ENCODE measurements at places on chromosomes 5 and 9.

- DNase-seq = no peak
These were observed 121.1 kb upstream of the SMIM23 start for GRCh38 chr5:171664489-171664888.

- DNase-seq = no peak
These were observed 561 bp downstream of the SEC61B start for GRCh38 chr9:99222416-99223270.

DNA sequence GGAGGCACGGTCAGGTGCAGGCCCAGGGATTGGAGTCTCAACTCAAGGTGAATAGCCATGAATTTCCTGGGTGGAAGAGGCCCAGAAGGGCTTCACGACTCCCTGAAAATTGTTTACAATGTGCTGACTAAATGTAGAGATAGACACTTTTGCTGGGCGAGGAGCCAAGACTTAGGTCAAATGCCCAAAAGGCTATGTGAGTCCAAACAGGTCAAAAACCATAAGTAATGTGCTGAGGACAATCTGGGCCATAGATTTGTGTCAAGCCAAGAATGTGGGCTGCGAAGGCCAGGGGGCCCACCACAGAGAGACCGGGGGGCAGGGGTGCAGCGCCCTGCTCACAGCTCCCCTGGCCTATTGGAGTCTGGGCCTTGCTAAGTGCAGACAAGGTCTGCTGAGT, 197.8 kb downstream of the HSPA4 start:
- DNase-seq = no peak

- DNase-seq = no peak
These were observed 16.0 kb downstream of the NR2F1 start for GRCh38 chr5:93599001-93599379.

GRCh38 chr9:93536167-93536566, 40.2 kb upstream of the PHF2 start:
- no peak for DNase-seq

DNA sequence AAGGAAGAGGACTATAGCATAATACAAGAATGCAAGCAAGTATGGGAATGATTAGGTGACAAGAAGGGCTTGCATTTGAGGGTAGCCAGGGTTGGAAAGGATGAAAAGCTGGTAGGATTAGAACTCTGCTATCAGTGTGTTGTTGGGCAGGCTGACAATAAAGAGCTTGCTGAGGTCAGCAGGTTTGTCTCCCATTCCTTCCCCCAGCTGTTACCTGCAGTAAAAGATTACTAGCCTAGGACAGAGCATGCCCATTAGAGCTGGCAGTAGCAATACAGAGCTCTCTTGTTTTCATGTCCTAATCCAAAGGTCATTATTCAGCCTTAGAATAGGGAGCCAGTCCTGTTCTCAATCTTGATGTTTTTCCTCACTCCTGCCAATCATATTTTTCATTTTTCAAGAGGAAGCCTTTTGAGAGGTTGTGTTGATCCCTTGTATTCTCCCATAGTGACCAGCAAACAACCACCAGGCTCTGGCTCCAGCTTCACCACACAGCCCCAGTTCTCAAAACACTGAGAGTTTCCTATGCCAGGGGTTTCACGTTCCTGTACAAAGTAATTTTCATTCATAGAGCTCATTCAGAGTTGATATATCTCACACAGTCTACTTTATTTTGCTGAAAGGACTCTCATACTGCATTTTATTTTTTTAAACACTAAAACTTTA, 71.7 kb downstream of the OR2K2 start:
- DNase-seq = no peak

DNA sequence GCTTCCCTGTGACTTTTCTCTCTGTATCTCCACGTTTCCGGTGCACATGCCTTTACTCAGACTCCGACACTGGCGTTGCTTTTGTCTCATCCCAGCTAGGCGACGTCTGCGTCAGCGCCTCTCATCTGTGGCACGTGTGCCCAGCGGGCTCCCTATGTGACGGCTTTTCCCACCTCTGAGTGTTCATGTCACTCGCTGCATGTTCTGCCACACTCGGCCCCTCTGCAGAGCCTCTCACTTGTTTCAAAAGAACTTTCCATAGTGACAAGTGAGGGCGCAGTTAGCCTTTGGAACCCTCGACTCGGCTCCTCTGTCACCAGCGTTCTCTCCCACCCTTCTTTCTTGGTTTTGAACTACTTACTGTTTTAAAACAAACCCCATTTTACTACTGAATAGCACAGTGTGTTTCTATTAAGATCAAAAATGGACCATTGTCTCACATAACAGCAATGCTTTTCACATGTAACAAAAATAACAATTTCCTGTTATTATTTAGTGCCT, 113.4 kb upstream of the CACNA1B start:
- DNase-seq = peak; percentile 72

GRCh38 chr5:10653751-10654400, 90.0 kb downstream of the ANKRD33B start:
- no peak for DNase-seq

- peak; percentile 6 for DNase-seq
These were observed 171.6 kb downstream of the PAX5 start for GRCh38 chr9:36862206-36863145.

- DNase-seq = no peak
These were observed 1.1 kb downstream of the PCDHAC1 start for GRCh38 chr5:140927228-140927573.

GRCh38 chr9:17065062-17065461, 69.8 kb upstream of the CNTLN start:
- no peak for DNase-seq

GRCh38 chr5:108857905-108858304, 110.2 kb downstream of the FER start:
- no peak for DNase-seq

DNA sequence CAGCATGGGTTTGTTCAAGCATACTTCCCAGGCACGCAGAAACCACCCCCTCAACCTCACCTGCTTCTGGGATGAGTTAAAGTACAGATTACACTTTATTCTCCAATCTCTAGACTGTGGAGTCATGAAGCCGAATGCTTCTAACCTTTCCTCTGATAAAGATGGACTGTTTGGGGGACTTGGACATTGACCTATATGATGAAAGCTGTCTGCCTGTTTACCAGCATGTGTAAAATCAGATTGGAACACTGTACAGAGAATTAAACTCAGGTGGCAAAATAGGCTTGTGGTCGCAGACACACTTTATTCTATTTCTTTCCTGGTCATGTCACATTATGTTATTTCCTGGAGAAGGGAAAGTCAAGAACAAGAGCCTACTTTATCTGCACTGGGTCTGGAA, 25.7 kb downstream of the IL9 start:
- DNase-seq = no peak

DNA sequence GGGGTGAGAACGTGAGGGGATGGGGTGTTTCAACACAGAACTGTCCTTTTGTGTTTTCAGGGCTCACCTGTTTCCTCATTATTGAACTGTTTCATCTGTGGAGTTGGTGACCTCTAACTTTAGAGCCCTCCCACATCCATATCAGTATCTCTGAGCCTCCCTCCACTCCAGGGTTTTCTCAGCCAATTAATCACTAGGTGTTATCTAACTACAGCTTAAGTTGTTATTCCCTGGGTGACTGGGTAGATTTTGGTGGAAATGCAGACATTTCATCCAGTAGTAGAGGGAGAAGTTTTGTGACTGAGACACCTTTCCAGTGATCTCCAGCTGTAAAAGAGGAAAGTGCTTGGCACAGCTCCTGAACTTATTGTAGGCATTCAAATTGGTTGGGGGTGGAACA, 23.7 kb downstream of the PPP3R2 start:
- no peak for DNase-seq

DNA sequence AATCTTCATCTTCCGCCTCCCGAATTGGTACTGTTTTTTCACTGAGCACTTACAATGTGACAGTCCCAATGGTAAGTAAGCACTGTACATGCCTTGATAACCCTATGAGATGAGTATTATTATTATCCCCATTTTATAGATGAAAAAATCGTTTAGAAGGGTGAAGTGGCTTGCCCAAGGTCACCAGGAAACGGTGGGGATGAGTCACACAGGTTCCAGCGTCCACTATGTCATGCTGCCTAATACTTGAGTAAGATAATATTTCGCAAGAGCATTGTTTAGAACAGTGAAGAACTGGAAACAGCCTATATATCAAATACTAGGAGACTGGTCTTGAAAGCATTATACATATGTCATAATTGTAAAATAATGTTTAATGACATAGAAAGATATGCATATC, 12.9 kb downstream of the HAND1 start:
- DNase-seq = no peak

DNA sequence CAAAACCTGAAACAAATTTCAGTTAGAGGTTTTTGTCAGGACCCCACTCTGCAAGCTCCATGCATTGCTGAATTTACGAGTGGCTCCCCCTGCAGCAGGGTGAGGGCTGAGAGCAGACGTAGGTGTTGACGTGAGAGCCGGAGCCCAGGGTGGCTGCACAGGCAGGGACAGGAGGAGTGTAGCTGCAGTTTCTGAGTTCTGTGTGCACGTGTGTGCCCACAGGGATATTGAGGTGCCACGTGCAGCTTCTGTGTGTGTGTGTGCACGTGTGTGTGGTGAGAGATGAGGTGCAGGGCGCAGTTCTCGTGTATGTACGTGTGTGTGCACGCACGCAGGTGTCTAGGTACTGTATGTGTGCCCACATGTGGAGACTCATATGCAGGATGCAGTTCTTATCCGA, 14.6 kb downstream of the PLEKHG4B start:
- no peak for DNase-seq

DNA sequence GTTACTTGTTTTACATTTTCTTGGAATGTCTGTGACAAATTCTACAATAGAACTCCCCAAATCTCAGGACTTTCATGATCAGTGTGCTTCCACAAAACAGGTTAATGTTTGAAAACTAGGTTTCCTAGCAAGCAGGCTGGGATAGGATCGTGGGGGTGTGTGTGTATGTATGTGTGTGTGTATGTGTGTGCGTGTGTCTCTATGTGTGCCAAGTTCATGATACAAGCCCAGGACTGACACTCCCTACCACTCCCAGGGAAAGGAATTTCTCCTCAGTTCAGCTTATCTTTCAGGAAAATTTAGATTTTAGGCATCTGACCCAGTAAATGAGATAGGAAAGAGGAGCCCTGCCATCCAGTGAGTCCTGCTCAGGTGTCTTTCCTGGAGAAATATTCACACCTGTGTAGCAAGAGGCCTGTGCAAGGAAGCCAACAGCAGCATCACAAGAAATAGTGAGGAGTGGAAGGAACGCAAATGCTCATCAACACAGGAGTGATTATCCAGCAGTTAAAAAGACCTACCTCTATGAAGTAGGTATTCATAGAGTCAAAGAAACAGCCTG, 13.8 kb upstream of the ABLIM3 start:
- no peak for DNase-seq

GRCh38 chr5:155193029-155193428, 179.5 kb downstream of the KIF4B start:
- DNase-seq = no peak

GRCh38 chr9:2158766-2159430, 143.8 kb downstream of the SMARCA2 start:
- DNase-seq = no peak

DNA sequence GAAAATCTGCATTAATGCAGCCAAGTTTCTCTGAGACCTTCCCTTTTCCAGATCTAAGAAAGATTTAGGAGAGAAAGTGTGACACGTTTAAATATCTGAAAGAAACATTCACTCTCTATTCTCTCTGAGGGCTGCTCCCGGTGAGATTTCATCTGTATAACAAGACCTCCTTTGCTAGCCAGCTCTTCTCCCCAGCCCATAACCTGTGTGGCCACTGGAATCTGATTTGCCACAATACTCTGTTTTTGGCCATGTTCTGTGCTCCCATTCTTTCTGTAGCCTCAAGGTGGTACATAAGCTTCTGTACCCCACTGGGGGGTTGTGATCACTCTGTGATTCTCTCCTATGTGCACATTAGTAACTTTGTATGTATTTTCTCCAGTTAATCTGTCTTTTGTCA, 291.0 kb upstream of the SEMA6A start:
- no peak for DNase-seq

GRCh38 chr9:105539452-105539851, 18.5 kb upstream of the FKTN start:
- no peak for DNase-seq

DNA sequence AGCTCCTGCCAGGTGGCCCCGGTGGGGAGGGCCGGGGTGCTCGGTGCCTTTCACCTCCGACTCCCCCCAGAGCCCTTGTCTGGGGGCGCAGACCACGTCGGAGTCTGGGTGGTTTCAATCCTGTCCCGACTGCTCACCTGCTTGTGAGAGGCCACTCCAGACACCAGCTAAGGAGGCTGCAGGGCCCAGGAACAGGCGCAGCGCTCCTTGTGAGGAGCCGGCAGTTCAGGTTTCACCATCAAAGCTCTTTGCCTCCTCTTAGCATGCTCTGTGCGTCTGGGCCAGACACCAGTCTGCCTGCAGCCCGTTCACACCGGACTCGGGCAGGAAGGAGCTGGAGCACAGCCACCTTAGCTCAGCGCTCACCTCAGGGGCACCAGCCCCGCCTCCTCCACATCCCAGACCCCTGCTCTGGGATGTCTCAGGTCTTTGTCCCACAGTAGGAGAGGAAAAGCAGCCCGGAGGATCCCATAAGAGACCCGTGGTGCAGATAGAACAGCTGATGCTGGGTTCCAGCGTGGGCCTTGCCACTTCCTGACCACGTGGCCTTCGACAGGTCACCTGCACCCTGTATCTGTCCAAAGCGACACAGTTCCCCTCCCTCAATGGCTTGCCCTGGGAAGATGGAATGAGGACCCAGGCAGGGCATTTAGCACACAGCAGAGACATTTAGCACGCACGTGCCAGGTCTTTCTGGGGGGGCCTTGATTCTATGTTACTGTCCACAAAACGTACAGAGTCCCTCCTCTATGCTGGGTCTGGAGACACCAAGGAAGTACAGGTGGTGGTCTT, 106.2 kb upstream of the LMX1B start:
- no peak for DNase-seq

- DNase-seq = no peak
These were observed 35.3 kb upstream of the PRRC2B start for GRCh38 chr9:131358556-131358955.

DNA sequence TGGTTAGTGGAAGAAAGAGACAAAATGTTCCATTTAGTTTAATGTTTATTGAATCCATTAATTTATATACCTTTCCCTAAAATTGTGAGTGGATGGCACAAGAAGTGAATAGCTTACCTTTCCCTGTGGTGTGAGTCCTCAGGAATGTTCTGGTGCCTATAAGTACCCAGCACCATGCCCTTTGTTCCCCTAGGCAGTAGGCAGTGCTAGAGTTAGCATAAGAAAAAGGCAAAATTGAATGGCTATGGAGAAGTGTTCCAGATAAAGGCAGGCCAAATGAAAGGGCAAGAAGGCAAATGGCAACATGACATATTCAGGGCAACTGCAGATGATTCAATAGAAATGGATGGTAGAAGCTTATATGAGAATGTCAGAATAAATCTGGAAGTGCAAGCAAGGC, 370.8 kb upstream of the PTGER4 start:
- no peak for DNase-seq

DNA sequence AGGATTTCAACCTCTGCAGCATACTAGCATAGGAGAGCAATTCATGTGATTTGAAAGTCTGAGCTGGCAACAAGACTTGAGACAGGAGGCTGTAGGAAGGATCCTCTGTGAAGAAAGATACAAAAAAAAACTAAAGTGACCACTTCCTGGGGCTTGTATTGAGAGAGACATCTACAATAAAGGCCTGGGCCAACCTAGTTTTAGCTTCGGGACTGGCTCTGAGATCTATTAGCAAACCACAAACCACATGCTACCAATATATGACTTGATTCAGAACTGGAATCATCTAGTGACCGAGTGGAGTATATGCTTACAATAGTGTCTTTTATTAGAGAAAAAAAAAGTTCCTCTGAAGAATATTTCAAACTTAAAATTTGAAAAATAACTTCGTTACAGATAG, 1448.9 kb upstream of the CDH6 start:
- DNase-seq = no peak

GRCh38 chr9:124699575-124699974, 71.5 kb downstream of the NR6A1 start:
- no peak for DNase-seq

GRCh38 chr5:157449011-157449723, 10.8 kb upstream of the NIPAL4 start:
- DNase-seq = peak; percentile 37

Measured in anterior cingulate cortex (tissue), 58 donors.